OCI-LY7 (cell line): ENCODE measurements at places on chromosomes 3 and 15. TPM values are rescaled to one million over a fixed set of nuclear protein-coding genes. Genes with fewer than 3 reads are reported as not detected.
A peak's percentile ranks its signal among the peaks of the same experiment; 100 is the strongest.

DNA sequence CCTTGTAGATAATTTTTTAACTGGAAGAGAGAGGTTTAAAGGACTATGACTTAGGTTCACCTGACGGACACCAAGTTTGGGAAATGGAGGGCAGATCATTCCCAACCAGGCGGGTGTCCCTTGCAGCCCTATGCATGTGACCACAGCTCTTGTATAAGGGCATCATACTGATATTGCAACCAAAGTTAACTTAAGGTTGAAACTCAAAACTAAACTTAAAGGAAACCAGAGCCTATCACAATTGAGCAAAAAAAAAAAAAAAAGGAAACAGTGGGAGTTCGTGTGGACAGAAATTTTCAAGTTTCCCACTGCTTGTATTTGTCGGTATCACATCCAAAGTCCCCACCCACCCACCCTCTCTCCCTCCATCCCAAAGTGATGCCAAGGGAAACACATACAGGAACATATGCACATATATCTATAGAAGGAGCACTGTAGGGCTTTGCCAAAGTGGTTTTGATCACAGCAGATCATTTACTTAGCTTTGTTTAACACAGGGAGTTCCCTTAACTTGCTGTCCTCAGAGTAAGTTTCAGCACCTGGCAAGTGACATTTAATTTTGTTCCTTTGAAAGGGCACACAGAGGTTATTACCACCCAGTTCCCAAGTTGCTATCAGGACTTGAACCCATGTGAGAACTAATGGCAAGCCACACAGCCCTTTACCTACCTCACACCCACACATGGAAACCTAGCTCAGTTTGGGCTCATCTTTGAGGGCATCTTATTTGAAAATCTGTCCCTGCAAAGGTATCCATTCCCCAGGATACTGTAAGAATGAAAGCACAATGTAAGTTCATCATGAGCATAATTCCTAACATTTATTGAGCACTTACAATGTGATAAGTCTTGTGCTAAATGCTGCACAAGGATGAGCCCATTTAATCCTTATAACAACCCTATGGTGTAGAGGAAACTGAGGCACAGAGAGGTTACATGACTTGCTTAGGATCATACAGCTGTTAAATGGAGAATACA lies 204.5 kb upstream of the CMC1 start:
- DNase-seq: no peak

DNA sequence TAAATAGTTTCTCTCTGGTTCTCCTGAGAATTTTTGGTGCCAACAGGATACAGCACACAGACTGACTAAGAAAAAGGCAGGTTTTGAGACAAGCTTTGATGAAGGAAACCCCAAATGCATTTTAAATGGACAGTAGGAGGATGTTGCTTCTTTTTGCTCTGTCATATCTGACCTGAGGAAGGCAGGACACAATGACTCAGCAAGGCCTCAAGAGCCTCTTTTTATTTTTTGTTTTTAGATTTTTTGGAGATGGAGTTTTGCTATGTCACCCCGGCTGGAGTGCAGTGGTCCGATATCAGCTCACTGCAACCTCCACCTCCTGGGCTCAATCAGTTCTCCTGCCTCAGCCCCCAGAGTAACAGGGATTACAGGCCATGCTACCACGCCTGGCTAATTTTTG lies 16.9 kb upstream of the KNG1 start:
- no peak for DNase-seq

GRCh38 chr15:96406701-96407100 lies 76.2 kb downstream of the NR2F2 start:
- DNase-seq: no peak

- no peak for DNase-seq
These were observed 4.3 kb downstream of the RIOX2 start for GRCh38 chr3:97967966-97968365.

- no peak for DNase-seq
These were observed 66.9 kb upstream of the SLC6A1 start for GRCh38 chr3:10925436-10926255.

GRCh38 chr15:45180201-45180600 lies 7.6 kb downstream of the SHF start:
- no peak for DNase-seq

GRCh38 chr3:43316783-43317460 lies 30.6 kb downstream of the SNRK start:
- no peak for DNase-seq

DNA sequence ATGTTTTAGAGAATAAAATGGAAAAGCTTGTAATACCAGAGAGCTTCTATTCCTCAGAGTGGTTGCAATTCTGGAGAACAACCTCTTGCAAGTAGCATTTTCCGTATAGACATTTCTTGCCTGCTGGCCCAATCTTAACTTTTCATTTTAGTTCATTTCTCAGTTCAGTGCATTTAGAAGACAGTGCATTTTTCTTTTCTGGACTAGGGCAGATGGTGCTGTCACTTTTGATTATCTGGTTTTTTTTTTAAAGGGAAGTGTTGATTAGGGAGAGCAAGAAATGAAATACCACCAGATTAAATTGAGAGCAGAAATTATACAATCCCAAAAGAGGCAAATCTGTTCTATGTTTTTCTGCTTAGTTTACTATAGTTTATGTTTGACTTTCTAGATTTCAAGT lies 172.7 kb downstream of the GHSR start:
- no peak for DNase-seq

- peak; percentile 49 for DNase-seq
These were observed 11.7 kb upstream of the WNT7A start for GRCh38 chr3:13891492-13892073.

DNA sequence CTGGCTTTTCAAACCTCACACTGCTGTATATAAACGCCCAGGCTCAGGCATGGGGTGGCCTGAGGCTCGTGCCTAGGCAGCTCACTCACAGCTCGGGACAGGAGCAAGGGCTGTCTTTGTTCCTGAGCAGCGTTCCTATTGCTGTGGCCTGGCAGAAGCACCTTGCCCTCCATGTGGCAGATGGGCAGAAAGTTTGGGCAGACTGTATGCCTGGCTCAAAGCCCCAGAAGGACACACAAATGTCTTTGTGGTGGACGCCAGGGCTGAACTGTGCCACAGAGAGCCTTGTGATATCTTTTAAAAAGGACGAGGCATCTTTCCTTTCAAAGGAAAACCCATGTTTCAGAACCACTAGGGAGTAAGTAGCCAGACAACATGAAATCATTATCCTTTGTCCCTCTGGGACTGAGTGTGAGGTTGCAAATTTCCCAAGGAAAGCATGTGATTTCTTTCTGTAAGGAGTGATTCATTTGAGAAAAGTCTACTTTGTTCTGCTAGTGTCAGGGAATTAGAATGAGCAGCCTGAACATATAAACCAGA lies 29.3 kb upstream of the UBE2E1 start:
- no peak for DNase-seq

DNA sequence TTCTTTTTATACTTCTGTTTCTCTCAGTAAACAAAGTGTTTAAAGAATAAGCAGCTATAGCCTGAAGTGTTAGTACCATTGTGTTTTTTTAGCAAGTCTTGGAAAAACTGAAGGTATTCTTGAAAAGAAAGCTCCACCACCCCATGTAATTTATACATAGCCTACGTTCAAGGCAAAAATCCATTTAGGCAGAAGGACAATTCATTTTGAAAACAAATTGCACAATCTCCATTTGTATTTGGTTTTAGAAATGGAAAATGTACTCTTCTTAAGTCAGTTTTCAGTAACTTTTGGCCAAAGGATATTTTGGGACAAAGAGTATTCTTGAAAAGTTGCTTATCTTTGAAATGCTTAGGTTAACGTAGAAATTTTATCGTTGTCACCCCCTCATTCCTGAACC lies 34.5 kb downstream of the PTPRG start:
- no peak for DNase-seq

DNA sequence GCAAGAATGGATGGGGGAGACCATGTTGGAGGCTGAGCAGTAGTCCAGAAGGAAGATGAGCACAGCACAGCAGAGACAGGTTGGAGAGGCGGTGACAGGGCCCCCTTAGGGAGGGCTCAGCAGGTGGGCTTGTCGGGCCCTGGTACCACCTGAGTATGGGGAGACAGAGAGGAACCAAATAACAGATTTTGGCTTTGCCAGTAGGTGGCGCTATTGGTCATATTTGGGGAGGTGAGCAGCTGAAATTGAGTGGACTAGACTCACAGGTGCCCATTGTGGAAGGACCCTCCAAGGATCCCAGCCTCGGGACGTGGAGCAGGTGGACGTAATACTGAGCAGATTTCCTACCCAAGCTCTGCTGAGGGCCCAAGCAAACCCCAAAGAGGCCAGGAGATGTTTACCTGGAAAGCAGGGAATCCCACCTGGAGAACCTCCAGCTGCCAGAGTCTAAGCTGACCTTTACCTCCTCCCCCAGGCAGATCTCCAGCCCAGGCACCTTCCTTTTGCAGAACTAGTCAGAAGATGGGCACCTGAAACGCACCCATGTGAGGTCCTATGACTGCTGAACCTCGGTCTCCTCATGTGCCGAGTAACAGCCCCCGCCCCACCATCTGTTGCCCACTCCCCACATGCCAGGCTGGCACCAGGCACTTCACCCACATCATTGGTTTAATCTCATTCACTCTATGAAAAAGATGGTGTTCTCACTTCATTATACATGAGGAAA lies 24.6 kb upstream of the CORO2B start:
- DNase-seq: peak; percentile 81

DNA sequence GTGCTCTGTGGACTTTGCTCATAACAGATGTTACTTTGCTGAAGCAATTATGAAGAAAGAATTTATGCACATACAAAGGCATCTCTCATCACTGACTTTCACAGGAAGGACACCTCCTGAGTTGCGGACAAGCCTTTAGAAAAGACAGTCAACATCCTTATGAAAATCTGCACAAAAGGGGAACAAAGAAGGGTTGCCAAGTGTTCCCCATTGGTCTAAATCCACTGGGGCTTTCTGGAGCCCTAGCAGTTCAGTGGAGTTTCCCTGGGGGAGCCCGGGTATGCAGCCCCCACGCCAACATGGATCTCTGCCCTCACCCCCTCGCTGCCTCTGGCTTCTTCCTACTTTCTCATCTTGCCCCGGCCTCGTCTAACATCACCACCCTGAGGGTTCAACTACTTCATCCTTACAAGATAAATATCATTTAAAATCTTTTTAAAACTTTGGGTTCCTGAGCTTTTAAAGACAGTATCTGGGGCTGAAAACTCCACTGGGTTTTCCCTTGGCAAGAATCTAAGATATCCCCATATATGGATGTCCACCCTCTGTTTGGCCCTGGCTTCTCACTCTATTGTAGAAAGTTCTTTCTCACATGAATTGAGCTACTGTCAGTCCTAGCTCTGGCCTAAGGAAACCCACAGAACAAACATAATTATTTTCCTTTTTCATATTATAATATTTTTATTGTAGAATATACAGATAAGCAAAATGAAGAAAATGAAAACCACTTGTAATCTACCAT lies 207.9 kb upstream of the RGMA start:
- DNase-seq: no peak

The GPR149 gene
- total RNA-seq: not detected in 2 replicates

The TTLL13 gene
- 0.77 and 1.3 TPM in 2 replicates for total RNA-seq

The ARF4 gene
- 51.9 and 58.0 TPM in 2 replicates for total RNA-seq

The FBN1 gene
- total RNA-seq: 0.68 TPM in 2 replicates

The ALPK3 gene
- 0.15 and 0.23 TPM in 2 replicates for total RNA-seq

The ZBTB11 gene
- 21.5 and 24.4 TPM in 2 replicates for total RNA-seq
